Activated CD4-positive, alpha-beta T cell treated with anti-CD3 and anti-CD28 coated beads for 4 hours (primary cell): ENCODE measurements at places on chromosomes 7 and 10.

DNA sequence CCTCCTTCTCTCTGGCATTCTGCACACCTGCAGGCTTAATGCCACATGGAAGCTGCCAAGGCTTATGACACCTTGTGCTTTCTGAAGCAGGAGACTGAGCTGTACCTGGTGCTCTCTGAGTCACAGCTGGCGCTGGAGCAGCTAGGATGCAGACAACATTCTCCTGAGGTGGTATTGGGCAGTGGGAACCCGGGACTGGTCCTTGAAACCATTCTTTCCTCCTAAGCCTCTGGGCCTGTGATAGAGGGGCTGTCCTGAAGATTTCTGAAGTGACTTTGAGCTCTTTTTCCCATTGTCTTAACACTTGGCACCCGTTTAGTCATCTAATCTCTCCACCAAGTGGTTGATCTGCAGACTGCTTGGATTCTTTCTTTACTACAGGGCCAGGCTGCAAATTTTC, 508.4 kb downstream of the TFEC start:
- DNase-seq: no peak

GRCh38 chr10:79982362-79982800, 33.5 kb upstream of the SFTPD start:
- no peak for DNase-seq

DNA sequence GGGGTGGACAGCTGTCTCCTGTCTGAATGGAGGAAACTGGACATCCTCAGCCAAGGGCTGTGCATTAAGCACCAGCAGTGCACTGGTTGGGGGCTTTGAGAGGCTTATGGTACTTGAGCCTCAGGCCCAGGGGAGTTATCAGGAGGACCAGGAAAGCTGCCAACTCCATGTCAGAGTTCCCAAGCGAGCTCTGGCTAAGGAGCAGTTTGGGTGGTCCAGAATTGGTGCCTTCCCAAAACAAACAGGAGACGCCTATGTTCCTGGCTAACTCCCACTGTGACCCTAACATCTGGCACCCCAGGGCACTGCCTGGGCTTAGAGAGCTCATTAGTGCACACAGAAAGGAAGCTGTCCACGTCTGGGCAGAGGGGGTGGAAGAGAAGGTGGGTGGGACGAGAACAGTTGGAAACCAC, 408.6 kb upstream of the NPVF start:
- no peak for DNase-seq

- DNase-seq: no peak
Observed at GRCh38 chr10:13491747-13492360, 37.0 kb downstream of the BEND7 start.

- DNase-seq: no peak
Observed at GRCh38 chr10:4270116-4270515, 485.1 kb upstream of the KLF6 start.

- no peak for DNase-seq
Observed at GRCh38 chr7:20228654-20229053, 11.5 kb upstream of the MACC1 start.

DNA sequence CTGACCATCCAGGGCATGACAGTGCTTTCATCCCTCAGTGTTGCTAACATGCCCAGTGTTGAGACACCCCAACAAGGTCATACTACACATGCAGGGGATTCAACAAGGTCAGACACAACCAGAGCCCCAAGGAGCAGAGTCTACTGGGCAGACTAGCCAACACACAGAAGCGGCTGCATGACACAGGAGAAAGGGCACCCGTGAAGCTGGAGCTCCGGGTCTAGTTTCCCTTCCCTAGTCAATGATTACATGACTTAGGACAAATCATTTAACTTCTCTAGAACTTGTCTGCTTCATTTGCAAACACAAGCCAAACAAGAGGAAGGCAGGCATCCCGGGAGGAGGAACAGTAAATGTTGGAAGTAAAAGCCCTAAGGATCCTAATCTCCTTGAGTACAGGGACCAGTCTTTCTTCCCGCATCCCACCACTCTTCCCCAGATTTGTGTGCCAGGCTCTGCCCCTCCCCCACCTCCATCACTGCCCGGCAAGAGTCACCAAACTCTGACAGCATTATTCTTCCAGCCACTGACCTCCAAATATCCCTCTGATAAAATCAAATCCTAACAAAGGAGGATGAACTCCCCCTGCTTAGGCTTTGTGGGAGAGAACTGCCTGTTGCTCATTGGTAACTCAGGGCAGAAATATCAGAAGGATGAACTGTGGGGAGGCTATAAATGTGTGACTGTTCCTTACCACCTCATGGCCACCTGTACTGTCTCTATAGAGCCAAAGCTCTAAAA, 104.3 kb downstream of the KCNMA1 start:
- DNase-seq: no peak

DNA sequence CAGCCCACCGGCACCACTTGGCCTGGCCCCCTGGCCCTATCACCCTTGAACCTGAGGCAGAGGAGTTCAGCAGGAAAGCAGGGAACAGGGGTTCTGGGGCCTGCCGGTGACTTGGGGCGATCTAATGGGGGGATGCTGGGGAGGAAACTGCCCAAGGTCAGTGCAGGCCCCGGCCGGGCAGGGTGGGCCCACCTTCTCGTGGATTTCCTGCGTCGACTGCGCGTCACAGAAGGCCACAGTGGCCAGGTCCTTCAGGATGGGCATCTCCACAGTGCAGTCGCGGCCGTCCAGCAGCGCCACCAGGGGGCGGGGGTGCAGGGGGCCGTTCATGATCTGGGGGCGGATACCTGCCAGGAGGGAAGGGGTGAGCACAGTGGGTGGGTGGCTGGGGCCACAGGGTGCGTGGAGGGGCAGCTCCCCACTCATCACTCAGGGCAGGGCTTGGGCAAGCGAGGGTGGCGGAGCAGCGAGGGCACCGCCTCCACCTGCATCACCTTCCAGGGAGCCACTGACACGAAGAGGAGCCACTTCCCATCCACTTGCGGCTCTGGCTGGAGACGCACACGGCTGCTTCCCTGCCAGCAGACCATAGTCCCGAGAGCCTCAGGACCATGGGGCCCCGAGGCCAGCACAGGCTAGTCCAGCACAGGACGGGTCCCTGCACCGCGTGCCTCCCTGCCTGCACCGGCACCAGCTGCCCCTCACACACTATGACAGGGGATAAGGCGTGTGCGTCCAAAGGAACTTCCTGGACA, 61.4 kb downstream of the ZRANB1 start:
- no peak for DNase-seq

DNA sequence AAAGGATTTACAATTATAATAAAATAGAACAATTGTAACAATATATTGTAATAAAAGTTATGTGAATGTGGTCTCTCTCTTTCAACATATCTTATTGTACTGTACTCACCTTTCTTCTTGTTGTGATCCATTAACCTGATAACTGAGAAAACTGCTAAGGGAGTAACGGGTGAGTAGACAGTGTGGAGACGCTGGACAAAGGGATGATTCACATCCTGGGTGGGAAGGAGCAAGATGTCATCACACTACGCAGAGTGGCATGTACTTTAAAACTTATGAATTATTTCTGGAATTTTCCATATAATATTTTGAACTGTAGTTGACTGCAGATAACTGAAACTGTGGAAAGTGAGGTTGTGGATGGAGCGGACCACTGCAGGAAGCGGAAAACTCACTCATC, 91.2 kb upstream of the PLPP4 start:
- DNase-seq: no peak

GRCh38 chr10:77320971-77321471, 316.6 kb downstream of the KCNMA1 start:
- no peak for DNase-seq

DNA sequence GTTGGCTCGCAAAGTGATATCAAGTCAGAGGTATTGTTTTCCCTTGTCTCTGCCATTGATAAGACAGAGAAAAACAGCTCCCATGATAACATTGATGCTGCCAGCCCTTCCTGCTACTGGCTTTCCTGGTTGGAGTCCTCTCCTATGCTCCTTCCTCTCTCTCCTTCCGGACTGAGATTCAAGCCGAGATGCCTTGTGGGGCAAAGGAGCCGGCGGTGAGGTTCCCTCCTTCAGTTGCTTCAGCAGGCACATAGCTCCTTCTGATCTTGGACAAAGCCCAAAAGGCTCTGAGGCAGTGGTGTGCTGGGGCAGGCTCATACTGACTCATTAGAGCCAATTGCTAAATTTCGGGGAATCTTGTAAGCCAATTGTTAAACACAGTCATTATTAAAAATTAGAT, 8.8 kb upstream of the ZCCHC24 start:
- DNase-seq: no peak

- DNase-seq: peak; percentile 100
Observed at GRCh38 chr10:102917962-102918816, at the start of gene CNNM2. TSS of gene CNNM2 (plus strand) at chr10:102918294. CDS start at chr10:102918481, 187 bp downstream.

GRCh38 chr10:79262131-79262530, 85.1 kb upstream of the PPIF start:
- no peak for DNase-seq

DNA sequence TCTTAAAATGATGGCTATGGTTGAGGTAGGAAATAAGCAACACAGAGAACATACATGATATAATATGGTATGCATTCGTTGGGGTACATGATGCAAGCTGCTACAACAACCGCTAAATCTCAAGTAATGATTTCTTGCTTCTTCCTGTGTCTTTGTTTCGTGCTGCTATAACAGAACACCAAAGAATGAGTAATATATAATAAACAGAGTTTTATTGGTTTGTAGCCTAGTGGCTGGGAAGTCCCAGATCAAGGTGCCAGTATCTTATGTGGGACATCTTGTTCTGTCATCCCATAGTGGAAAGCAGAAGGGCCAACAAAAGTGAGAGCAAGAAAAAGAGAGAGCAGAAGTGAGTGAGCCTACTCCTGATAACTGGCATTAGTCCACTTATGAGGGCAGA, 689.7 kb downstream of the SUGCT start:
- DNase-seq: no peak
